Stimulated activated CD8-positive, alpha-beta memory T cell treated with anti-CD3 and anti-CD28 coated beads, Interleukin-4, amount 100 ng/mL, for 1 hour (primary cell): ENCODE measurements at places on chromosomes 4 and X.

GRCh38 chr4:95215991-95216605 is 332.7 kb downstream of the UNC5C start:
- no peak for DNase-seq

- DNase-seq: no peak
Observed at GRCh38 chr4:105145903-105146275, 787 bp upstream of the TET2 start.

DNA sequence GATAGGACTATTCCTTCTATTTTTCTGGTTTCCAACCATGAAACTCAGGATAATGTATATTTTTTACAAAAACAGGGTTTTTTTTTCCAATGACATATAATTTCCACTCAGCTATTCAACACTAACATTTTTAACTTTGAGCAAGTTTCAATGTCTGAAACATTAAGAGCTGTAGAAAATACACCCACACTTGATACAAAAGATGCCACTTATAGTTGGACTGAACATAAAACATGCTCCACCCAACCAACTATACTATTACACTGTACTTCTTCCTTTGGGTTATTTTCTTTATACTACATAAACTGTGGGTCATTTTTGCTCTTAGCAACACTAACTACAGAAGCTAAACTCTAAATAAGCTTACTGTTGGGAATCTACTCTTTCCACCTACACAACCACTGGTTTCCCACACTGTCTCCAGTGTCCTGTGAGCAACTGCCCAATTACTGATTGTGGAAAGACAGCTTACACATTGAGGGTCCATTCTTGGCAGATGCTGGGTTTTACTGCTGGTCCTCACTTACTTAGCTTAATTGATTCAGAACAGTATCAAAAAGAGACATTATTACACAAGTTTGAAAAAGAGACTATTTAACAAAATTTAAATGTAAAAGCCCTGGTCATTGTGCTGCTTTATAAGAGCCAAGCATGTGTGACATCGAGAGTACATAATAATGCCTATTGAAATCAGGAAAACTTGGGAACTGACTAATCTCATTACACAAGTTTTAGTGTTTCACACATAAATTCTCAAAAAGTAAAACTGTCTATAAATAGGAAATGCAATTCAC is 6.3 kb downstream of the AMMECR1 start:
- DNase-seq: no peak

- DNase-seq: no peak
Observed at GRCh38 chr4:37662251-37662650, 23.9 kb downstream of the RELL1 start.

- DNase-seq: no peak
Observed at GRCh38 chrX:31353095-31353494, 281.3 kb upstream of the FTHL17 start.

DNA sequence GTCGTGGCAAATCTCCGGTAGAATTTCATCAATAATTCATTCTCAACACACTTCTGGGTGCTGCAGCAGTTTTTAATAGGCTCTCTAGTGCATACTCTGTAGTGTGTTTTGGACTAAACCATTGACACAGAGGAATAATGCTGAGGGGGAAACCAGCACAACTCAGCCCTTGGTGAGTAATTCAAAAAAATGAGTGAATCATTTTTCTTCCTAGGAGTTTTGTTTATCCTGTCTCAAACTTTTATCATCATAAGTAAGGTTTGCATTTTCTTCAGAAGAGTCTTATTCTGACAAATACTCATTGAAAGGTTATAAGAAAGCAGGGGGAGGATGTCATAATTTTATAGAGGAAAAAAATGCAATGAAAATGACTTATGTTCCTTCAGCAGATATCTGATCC is 2542.7 kb downstream of the PCDH7 start:
- no peak for DNase-seq

DNA sequence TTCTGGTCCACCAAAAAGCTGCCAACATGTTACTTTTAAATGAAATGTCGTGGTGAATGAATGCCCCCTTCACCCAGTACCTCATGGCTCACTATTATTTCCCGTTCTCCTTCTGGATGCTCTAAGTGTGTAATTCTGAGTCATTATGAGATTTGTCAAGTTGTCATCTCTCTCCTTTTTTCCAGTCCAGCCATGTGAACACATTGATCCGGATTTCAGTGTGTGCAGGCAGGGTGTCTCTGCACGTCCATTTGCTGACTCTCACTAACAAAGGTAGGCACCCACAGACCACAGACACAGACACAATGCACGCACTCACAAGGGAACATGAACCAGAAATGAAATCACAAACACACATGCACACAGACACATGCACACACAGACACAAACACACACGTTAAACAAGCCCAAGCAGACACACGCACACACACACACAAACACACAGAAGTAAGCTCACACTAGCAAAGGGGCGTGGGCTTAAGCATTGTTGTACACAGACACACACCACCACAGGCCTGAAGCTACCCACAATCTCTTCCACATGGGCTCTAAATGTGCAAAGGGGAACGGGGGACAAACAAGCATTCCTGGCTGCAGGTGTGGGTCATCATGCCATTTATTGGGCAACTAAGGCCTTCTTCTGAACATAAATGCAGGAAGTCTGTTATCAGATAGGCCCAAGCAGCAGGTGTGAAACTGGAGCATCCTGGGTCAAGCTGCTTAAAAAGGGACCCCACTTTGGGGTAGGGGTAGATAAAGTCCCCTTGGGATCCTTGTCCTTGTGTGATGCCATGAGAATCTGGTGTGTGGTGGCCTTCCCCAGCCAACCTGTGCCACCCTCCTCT is 58.1 kb downstream of the NBDY start:
- DNase-seq: no peak

DNA sequence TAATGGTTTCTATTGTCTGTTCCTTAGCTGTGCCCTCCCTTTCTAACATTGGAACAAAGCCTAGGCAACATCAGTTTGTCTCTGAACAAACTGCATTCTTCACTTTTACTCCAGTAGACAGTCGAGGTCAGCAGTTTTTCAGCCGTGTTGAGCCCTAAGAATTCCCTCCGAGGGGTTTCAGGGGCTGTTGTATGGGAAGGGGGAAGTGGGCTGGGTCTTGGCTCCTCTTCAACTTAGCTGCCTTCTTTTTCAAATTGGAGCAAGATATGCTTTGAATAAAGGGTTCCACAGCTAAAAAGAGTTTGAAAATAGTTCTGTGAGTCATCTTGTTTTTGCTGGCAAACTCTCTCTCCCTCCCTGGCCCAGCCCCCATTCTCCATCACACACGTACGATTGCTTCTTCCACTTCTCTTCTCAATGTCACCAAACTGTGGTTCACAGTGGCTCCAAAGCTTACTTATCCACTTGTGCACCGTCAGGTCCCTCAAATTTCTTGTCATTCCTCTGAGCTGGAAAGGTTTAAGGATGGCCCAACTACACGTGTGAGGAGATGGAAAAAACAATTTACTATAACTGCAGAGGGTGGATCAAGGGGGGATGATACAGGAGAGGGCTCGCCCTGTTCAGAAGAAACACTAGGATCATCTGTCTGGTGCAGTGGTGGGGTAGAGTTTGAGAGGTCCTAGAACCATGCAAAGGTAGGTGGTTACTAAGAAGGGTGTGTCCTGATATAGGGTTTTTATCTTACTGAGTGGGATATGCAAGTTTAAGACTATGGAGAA is 9.2 kb upstream of the MAML3 start:
- no peak for DNase-seq

- DNase-seq: no peak
Observed at GRCh38 chr4:159012381-159012780, 90.5 kb upstream of the RAPGEF2 start.

DNA sequence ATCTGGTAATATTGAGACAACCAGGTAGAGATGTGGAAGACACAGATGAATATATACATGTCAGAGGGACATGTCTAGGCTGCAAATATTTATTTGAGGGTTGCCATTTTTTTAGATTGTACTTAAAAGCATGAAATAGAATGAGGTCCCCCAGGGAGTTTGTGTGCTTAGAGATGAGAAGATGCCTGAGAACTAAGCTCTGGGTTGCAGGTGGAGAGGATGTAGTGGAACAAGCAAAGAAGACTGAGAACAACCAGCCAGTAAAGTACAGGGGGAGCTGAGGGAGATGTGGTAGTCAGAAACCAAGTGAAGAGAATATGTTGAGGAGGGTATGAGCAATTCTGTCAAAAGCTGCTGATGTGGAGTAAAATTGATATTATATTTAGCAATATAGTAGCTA is 95.6 kb upstream of the UNC5C start:
- no peak for DNase-seq

DNA sequence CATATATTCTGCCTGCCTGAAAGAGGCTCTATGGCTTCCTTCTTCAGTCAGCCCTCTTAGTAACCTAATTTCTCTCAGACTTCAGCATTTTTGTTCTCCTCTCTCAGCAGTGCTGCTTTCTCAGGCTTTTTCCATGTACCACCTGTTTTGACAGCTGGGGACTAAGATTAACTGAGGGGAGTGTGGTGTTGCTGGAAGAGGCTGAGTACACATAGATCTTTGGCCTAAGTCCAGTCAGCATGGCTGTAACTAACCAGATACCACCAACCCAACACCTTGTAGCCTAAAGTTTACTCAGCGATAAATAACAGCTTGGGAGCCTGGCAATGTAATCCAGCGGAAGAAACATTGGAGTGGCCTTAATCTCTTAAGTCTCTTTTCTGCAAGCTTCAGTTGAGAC is 85.5 kb downstream of the RTL3 start:
- DNase-seq: no peak

- no peak for DNase-seq
Observed at GRCh38 chrX:34956916-34957315, 14.3 kb downstream of the FAM47B start.

GRCh38 chr4:80008351-80008750 is 64.7 kb downstream of the ANTXR2 start:
- no peak for DNase-seq

DNA sequence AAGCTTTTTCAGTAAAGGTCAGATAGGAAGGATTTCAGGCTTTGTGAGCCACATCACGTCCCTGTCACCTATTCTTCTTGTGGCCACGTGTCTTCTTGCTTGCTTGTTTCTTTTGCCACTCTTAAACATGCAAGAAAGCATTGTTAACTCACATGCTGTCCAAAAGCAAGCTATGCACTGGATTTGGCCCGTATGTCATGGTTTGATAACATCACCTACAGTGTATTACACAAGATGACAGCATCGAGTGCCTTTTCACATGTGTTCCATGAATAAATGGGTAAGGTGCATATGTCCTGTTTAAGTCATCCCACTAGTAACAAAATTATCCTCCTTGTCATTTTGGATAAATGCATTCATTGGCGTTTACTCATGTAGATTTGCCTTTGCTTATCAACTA is 468.0 kb upstream of the FAT1 start:
- no peak for DNase-seq

DNA sequence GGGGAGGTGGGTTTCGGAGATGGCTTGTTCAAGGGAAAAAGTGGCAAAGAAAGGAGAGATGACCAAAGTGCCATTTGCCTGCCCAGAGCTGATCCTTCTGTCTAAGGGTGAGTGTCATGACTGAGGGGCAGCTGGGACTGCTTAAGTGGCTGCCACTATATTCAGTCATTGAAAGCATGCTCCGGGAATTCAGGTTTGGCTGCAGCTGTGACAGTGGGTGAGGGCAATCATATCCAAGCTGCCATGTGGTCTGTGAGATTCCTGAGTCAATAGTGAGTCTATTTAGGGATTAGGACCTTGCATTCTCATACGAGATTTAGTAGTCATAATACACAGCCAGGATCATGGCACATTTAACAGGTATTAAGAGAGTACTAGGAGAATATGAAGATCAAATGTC is 138.8 kb upstream of the BANK1 start:
- no peak for DNase-seq

GRCh38 chr4:149344436-149344835 is 471.2 kb downstream of the IQCM start:
- no peak for DNase-seq

GRCh38 chrX:115946059-115946458 is 224.5 kb upstream of the AGTR2 start:
- no peak for DNase-seq

- no peak for DNase-seq
Observed at GRCh38 chrX:111830571-111830970, 45.4 kb upstream of the TRPC5OS start.

GRCh38 chr4:107035819-107036583 is at the start of gene DKK2:
DKK2 (minus strand) TSS chr4:107036313; CDS start chr4:107035591, 722 bp downstream.
- no peak for DNase-seq

GRCh38 chrX:114390251-114390796 is 193.6 kb upstream of the HTR2C start:
- no peak for DNase-seq

- no peak for DNase-seq
Observed at GRCh38 chr4:47839259-47839658, 1.4 kb upstream of the CORIN start.

DNA sequence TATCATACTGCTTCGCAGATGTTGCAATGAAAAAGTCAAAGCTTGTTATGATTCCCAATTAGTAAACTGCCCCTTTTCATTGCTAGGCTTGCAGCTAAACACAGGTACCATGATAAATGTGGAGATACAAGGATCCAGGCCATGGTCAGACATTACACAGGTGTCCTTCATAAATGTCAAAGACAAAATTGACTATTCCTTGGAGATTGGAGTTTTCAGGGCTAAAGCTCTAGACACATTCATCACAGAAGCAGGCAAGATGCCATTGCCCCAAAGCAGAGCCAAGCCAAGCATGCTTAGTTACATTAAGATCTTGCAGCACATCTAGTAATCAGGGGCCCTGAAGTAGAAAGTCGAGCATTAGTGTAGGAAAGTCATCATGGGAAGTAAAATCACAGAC is 111.3 kb upstream of the INTU start:
- DNase-seq: no peak

- no peak for DNase-seq
Observed at GRCh38 chr4:99381588-99382175, 29.1 kb upstream of the ADH1C start.

- DNase-seq: no peak
Observed at GRCh38 chrX:56026815-56027214, 205.3 kb upstream of the KLF8 start.

DNA sequence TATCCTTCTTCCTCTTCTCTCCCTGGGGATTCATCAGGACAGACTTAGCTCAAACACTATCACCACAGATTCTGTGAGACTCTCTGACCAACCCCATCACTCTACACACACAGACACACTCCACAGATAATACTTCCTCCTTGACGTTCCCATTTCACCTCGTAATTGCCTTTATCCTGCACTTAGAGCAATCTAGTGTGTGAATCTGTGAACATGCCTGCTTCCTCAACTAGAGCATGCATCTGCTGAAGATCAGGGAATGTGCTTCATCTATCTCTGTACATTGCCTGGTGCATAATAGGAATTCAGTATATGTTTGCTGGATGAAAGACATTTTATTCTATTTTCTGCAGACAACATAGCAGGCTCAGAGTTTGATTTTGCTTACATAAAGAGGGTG is 25.1 kb upstream of the HS6ST2 start:
- DNase-seq: no peak

DNA sequence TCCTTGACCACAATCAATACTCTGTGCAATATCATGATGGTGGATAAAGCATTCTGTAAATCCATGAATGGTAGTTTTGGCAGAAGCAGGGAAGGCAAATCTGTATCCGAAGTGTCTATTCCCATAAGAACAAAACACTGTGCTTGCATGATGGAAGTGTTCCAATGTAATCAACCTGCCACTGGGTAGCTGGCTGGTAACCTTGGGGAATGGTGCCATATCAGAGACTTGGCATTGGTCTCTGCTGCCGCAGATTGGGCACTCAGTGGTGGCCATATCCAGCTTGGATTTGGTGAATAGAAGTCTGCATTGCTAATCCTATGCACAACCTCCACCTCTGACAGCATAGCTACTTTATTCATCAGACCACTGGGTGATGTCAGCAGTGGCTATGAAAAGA is 114.3 kb upstream of the EMCN start:
- DNase-seq: no peak

- DNase-seq: no peak
Observed at GRCh38 chr4:35175894-35176293, 1068.4 kb downstream of the ARAP2 start.
